ENCODE measurements at places on chromosomes 3 and 15.

DNA sequence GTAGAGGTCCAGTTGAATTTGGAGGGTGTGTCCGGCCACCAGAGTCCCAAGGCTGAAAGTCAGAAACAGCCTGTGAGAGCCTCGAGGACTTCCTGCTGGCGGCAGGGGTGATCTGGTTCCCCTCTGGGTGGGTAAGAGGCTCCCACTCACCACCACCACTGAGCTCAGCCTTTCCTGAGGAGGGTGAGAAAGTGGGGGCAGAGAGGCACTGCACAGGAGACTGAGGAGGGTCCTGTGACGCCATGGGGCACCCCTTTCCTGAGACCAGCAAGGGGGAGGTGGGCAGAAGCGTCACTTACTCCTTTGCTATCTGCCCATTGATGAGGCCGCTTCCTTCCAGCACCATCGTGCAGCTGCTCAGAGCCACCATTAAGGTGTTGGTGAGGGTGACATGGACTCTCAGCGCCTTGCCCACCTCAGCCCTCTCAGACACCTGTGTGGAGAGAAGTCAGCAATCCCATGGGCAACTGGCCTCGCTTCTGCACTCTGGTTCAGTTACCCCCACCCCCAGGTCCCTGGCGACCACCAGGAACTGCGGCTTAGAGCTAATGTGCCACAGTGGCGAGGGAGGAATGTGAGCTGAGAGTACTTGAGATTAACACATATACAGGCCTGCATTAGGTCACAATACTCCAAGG lies 10.0 kb upstream of the TGM5 start:
- no peak for DNase-seq

- DNase-seq: no peak
Measured at GRCh38 chr15:70014860-70015490, 82.7 kb downstream of the TLE3 start.

DNA sequence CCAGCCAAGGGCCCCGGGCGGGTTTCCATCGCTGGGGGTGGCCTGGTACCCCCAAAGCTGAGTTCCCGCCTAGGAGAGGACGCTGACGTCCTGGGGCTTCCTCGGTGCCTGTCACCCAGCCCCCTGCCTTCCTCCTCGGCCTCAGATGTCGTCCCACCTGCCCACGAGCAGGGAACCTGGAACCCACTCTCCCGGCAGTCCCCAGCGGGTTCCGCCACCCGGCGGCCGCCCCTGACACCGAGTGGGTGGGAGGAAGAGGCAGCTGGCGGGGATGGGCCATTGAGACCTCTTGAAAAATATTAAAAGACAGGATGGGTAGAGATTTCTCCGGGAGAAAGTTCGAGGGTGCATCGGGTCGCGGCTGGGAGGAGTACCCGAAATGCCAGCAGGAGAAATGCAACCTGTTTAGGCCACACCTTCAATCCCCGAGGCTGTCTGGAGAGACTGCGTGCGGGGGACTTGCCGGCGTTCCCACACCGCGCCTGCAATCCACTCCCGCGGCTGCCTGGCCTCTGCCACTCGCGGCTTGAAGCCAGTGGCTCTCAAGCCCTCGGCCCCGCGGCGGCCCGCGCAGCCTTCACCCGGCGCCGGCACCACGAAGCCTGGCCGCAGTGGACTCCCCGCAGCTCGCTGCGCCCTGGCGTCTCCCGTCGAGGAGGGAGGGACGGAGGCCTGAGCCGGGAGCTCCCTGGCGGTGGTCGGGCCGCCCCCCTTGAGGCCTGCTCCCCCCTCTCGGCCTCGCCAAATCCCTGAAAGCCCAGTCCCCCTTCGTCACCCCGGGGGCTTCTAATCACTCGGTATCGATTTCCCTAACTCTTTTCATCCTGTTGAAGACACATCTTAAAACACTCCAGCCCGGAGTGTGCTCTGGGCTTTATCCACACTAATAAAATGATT lies 8.6 kb upstream of the NR2F2 start:
- no peak for DNase-seq

GRCh38 chr3:135528413-135529015 lies 437.0 kb upstream of the PPP2R3A start:
- DNase-seq: no peak

DNA sequence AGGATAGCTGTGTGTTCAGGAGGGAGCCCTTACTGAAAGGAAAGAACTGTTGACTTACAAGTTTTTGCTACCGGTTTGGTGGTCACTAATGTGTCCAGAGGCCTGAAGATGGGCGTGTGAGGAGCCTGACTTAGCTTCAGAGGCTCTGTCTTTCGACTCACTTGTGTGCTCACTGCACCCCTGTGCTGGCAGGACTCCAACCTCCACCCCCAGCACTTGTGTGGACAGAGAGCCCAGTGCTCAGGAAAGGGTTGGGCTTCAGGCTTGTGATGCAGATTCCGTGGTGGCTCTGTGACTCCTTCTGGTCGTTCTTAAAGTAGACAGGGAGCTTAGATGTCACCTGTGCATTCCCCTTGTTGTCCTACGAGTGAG lies 100.9 kb downstream of the PGPEP1L start:
- no peak for DNase-seq

GRCh38 chr3:53154881-53155285 lies 6.1 kb upstream of the PRKCD start:
- no peak for DNase-seq

DNA sequence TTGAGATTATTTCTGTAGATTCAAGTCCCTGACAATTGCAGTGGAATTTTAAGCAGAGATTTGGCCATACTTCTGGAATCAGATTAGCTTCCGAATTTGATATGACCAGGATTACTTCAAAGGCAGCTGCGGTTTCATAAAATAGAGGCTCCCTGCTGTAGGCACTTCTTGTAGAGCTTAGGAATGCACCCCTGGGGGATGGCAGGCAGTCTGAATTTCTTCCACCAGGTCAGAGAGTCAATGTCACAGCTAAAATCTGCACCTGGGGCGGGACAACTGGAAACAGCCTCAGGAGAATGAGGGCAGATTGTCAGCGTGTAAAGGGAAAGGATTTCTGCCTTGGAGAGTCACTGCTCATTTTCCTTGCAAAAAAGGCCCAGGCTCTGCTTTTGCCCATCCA lies 182.6 kb downstream of the ARRDC4 start:
- DNase-seq: no peak

DNA sequence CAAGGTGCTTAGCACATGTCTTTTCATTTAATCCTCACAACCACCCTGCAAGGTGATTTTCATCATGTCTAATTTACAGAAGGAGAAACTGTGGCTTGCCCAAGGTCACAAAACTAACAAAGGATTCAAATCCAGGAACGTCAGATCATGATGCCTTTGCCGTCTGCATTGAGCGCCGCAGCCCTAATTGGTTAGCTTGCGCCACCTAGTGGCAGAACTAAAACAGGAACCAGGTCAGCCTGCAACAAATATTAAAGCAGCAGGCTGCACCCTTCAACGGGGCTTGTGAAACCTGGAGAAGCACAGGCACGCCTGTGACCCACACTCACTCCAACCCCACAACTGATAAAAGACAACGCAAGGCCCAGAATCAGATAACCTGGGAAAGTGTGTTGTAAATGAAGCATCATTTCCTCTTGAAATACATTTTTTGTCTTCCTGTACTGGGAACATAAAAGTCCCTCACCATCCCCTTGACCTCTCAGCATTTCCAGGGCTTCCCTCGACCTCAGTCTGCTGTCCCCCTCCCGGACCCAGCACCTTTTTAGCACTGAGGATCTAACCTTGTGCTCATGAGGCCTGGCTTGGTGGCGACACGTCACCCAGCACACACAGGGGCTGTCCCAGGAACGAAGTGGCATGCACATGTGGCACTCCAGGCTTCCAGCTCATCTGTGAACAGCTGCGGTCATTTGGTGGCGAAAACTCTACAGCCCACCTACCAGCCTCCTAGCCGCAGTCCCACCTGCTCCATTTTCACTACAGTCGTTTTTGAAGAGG lies 17.3 kb downstream of the DPH3 start:
- DNase-seq: no peak

GRCh38 chr15:36877796-36878683 lies 222.3 kb downstream of the MEIS2 start:
- DNase-seq: no peak

DNA sequence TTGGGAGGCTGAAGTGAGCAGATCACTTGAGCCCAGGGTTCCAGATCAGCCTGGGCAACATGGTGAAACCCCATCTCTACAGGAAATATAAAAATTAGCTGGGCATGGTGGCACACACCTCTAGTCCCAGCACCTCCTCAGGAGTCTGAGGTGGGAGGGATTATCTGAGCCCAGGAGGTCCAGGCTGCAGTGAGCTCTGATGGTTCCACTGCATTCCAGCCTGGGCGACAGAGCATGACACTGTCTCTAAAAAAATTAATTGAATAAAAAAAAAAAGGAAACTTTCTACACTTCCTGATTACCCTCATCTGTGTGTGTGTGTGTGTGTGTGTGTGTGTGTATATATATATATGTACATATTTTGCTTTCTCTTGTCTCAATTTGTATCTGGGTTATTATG lies 31.4 kb downstream of the DIPK2A start:
- DNase-seq: no peak

- no peak for DNase-seq
Measured at GRCh38 chr3:144775551-144775950, 803.9 kb downstream of the DIPK2A start.

GRCh38 chr3:25548836-25549235 lies 115.9 kb downstream of the TOP2B start:
- DNase-seq: no peak

DNA sequence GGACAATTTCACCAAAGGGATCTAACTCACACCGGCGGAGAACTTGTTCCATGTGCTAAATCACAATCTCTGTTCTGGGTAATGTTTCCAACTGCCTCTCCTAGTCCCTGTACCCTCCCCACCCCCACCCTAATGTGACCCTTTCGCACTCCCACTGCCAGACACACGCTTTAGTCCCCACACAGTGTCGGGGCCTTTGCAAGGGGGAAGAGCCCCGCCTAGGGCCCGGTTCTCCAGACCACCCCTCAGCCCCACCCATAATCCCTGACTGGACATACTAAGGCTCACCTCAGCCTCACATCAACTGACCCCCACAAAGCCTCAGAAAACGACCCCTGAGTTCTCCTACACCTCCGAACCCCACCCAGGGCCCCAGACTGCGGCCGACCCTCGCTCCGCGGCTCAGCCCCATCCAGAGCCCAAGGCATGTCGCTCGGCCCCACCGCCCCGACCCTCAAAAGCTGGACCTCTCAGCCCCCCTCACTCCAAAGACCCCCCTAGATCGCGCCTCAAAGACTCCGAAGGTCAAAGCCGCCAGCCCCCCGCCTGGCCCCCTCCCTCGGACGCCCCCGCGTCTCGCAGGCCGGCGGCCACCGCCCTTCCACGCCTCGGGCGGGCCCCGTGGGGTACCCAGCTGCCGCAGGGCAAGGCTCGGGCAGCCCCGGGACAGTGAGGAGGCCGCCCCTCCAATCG lies 72.0 kb upstream of the MAP4 start:
- no peak for DNase-seq

- no peak for DNase-seq
Measured at GRCh38 chr3:110248666-110249065, 823.0 kb upstream of the NECTIN3 start.

DNA sequence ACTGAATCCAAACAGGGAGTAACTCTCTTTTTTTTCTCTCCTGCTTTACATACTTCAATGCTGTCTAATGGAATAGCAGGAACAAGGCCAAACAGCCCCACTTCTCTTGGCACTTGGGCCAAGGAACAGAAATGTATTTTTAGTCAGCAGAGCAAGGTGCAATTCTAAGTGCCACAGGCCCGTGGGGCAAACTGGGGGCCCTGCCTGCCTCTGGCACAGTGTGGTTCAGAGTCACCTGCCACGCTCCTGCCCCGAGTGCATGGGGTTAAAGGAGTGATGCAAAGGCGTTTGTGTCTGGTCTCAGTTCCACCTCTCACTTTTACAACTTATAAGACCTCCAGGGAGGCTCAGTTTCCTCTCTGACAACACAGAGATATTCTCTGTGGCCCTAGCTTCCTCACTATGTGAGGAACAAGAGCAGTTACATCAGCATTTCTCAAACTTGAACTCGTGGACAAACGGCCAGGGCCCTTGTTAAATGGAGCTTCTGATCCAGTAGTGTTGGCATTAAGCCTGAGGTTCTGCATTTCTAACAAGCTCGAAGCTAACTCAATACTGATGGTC lies 51.3 kb downstream of the LRIG1 start:
- no peak for DNase-seq

GRCh38 chr3:53820084-53820483 lies 26.1 kb downstream of the CHDH start:
- no peak for DNase-seq

- DNase-seq: no peak
Measured at GRCh38 chr3:65678516-65678915, 360.2 kb downstream of the MAGI1 start.

- no peak for DNase-seq
Measured at GRCh38 chr15:31472636-31473384, 146.2 kb downstream of the KLF13 start.

GRCh38 chr15:99239545-99240198 lies 9.7 kb downstream of the TTC23 start:
- no peak for DNase-seq

DNA sequence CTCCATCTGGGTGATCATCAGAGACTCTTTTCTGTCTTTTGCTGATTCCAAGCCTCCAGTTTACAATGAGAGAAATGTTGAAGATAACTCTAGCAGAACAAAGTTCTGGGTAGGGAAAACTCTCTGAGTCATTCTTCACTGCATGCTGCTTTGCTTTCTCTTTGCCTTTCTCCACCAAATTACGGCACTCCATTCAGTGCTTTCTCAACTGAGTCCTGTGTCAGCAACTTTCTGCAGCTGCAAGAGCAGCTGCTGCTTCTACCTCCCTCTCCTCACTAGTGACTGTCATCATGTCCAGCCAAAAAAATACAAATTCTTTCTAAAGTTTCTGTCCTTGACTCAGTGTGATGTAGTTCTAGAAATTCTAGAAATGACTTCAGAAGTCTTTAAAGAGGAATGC lies 953.8 kb downstream of the IGSF11 start:
- no peak for DNase-seq

GRCh38 chr15:40115670-40116093 lies 7.0 kb upstream of the BMF start:
- no peak for DNase-seq

DNA sequence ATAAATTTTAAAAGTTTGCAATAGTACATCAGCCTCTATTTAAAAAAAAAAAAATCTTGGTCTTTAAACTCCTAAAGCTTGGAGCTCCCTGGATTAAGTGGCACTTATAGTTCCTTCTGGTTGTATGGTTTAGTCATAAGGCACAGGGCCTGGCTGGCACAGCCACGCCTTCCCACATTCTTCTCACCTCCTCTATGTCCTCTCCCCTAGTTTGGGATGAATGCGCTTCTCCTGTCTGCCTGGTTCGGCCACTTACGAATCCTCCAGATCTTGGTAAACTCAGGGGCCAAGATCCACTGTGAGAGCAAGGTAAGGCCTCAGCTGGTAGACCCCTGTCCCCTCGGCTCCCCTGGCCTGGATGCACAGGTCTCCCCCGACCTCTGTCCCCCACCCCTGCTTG lies 10.0 kb downstream of the ANKDD1A start:
- no peak for DNase-seq

- DNase-seq: no peak
Measured at GRCh38 chr15:77305953-77306352, 114.0 kb downstream of the PEAK1 start.
